ENCODE measurements at places on chromosomes 13 and 19. TPM values are rescaled to one million over a fixed set of nuclear protein-coding genes. Genes with fewer than 3 reads are reported as not detected.

GRCh38 chr13:63287926-63288325 is 1872.3 kb upstream of the PCDH20 start:
- no peaks in the 10 kb centered on the region for H3K27me3 ChIP-seq
- DNase-seq, result no peak
- H3K4me1 ChIP-seq, result no peaks in the 10 kb centered on the region
- no peak overlapping the region for H3K27ac ChIP-seq

- H3K36me3 ChIP-seq, result no peaks in the 10 kb centered on the region
- peaks cover 17% of the 10 kb centered on the region for H3K4me1 ChIP-seq
- H3K4me3 ChIP-seq, result peak overlapping the region; percentile 6
- H3K27ac ChIP-seq, result peak overlapping the region; percentile 47
- DNase-seq, result no peak
Measured at GRCh38 chr13:41780715-41781706, 179.9 kb downstream of the VWA8 start.

DNA sequence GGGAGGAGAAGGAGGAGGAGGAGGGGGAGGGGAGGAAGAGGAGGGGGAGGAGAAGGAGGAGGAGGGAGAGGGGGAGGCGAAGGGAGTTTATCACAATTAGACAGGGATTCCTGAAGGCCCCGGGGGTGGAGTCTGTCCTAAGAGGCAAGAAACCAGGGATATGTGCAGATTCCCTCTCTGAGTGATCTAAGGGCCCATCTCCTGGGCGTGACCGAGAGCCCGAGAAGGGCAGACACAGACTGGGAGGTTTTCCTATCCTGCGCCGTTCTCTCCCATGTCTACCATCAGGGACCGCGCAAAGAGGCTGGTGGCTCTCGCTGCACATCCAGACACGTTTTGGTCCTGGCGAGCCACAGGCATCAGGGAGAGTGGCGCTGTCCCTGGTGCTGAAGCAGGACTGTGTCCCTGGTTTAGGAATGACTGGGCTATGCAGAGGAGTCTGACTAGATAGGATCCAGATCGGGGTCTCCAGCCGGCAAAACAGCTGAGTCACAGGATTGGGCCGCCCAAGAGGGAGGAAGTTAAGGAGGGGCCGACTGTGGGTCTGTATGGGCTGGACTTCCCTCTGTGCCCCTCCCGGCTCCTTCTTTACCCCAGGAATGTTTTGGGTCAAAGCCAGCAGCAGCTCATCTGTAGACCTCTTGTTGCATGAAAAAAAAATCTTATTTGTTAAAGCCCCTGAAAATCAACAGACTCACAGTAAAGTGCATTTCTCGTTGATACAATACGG is 17.9 kb upstream of the ZNF175 start:
- DNase-seq, result no peak
- no peaks in the 10 kb centered on the region for H3K36me3 ChIP-seq
- no peak overlapping the region for H3K27ac ChIP-seq
- no peaks in the 10 kb centered on the region for H3K4me1 ChIP-seq
- H3K4me3 ChIP-seq, result no peak overlapping the region
- peaks cover 63% of the 10 kb centered on the region for H3K27me3 ChIP-seq

GRCh38 chr13:29301027-29301426 is 294.5 kb downstream of the SLC7A1 start:
- no peak for DNase-seq
- no peaks in the 10 kb centered on the region for H3K4me1 ChIP-seq
- H3K27ac ChIP-seq, result no peak overlapping the region
- H3K36me3 ChIP-seq, result no peaks in the 10 kb centered on the region
- no peak overlapping the region for H3K4me3 ChIP-seq
- H3K27me3 ChIP-seq, result no peaks in the 10 kb centered on the region

DNA sequence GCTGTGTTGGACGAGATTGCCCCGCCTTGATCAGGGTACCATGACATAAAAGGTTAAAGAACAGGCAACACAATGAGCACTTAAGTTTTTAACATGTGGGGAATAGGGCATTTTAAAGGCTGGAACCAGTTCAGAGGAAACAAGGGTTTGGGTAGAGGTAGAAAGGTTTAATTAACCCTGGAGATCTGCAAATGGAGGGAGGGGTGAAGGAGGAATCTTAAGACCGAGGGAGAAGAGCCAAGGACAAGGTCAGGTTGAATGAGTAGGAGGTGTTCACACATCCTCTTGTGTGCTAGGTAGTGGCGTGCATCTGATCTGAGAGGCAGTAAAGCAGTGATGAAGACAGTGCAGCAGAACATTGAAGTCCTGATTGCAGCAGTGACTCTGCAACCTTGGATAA is 28.5 kb downstream of the SKA3 start:
- H3K27me3 ChIP-seq, result no peaks in the 10 kb centered on the region
- H3K4me1 ChIP-seq, result peaks cover 30% of the 10 kb centered on the region
- H3K36me3 ChIP-seq, result peaks cover 13% of the 10 kb centered on the region
- no peak for DNase-seq

LRP3 gene
- 74.5 TPM for total RNA-seq

- H3K27ac ChIP-seq, result no peak overlapping the region
- peaks cover 4% of the 10 kb centered on the region for H3K36me3 ChIP-seq
- H3K4me3 ChIP-seq, result peak overlapping the region; percentile 67
- peaks cover 11% of the 10 kb centered on the region for H3K4me1 ChIP-seq
- DNase-seq, result no peak
Measured at GRCh38 chr19:9407827-9408226, 27.5 kb downstream of the ZNF266 start.

DNA sequence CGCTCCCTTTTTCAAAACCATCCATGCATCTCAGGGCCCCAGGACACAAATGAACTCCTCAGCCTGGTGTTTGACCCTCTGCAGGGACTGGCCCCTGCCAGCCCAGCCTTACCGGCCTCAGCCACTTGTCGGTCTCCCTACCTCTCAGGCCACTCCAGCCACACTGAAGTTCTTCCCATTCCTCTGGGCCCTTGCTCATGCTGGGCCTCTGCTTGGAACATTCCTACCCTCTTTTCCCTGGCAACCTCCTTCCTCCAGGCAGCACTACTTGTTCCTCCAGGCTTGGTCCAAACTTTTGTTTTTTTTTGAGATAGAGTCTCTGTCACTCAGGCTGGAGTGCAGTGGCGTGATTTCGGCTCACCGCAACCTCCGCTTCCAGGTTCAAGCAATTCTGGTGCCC is 7.6 kb upstream of the EGLN2 start:
- no peak for DNase-seq
- H3K4me1 ChIP-seq, result no peaks in the 10 kb centered on the region
- no peak overlapping the region for H3K4me3 ChIP-seq
- H3K36me3 ChIP-seq, result peaks cover 65% of the 10 kb centered on the region

DNA sequence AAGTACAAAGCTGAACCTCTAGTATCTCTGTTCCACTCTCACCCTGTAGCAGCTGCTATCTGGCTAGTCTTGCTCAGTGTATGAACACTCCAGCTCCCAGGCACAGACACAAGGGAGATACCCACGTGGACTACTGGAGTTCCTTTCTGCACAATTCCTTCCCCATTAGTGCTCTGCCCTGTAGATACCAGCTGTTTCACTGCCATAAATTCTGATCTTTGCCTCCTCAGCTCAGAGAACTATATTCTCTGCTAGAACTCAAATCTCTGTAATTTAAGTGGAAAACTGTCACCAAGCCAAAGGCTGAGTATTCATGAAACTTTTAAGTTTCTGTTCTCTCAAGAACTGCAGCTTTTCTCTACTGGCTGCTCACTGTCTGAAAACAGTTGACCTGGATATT is 273.7 kb downstream of the DIAPH3 start:
- no peaks in the 10 kb centered on the region for H3K4me1 ChIP-seq
- no peak overlapping the region for H3K4me3 ChIP-seq
- no peaks in the 10 kb centered on the region for H3K27me3 ChIP-seq
- H3K27ac ChIP-seq, result no peak overlapping the region
- DNase-seq, result no peak

ZNF582 gene
- 5.5 TPM for total RNA-seq

FLT3LG gene
- 11.5 TPM for total RNA-seq

DNA sequence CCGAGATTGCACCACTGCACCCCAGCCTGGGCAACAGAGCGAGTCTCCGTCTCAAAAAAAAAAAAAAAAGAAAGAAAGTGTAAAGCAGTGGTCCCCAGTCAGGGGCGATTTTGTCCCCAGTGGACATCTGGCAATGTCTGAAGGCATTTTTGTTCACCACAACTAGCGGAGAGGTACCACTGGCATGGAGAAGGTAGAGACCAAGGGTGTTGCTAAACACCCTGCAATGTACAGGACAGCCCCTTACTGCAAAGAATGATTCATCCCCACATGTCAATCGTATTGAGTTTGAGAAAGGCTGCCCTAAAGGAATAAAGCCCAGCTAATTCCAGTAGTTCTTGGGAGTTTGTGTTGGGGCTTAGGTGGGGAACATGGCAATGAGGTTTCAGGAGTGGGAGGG is 38.7 kb downstream of the CYP4F2 start:
- H3K4me1 ChIP-seq, result no peaks in the 10 kb centered on the region
- H3K36me3 ChIP-seq, result no peaks in the 10 kb centered on the region
- H3K4me3 ChIP-seq, result no peak overlapping the region

TDRD3 gene
- total RNA-seq, result 35.3 TPM

BCKDHA gene
- total RNA-seq, result 75.2 TPM

TMPRSS9 gene
- total RNA-seq, result not detected

DNA sequence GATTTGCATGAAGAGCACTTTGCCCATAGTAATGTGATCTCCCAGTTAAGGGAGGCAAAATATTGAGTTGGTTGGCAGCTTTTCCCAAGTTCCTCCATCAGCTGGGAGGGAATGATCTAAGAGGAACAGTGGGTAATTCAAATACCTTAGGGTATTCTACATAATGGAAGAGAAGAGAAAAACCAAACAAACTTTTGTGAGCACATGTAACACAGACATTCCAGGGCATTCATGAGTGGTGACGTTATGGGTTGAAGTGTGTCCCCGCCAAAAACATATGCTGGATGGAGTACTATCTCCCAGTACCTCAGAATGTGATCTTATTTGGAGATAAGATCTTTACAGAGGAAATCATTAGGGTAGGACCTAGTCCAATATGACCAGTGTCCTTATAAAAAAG is 220.1 kb downstream of the FOXO1 start:
- no peaks in the 10 kb centered on the region for H3K27me3 ChIP-seq
- H3K4me1 ChIP-seq, result peaks cover 20% of the 10 kb centered on the region
- no peak for DNase-seq
- no peaks in the 10 kb centered on the region for H3K36me3 ChIP-seq
- no peak overlapping the region for H3K27ac ChIP-seq

DNA sequence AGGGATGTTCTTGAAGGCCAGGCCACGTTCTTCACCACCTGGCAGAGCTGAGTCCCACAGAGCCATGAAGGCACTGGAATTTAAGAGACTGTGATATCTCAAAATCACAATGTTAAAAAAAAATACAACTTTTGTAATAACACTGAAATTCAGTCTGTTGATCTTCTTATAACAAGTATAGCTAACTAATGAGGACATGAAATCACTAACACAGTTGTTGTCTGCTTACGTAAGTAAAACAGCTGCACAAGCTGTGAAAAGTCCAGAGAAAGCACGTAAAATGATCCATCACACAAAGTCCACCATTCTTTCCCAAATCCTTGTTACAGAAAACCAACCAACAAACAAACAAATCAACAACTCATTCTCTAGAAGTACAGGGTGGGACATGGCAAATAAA is 32.9 kb downstream of the FLT3 start:
- no peak overlapping the region for H3K27ac ChIP-seq
- no peak overlapping the region for H3K4me3 ChIP-seq
- no peak for DNase-seq
- H3K27me3 ChIP-seq, result no peaks in the 10 kb centered on the region
- H3K36me3 ChIP-seq, result no peaks in the 10 kb centered on the region

GRCh38 chr19:11265177-11265784 is 3.0 kb upstream of the DOCK6 start:
- no peak overlapping the region for H3K4me3 ChIP-seq
- DNase-seq, result no peak
- H3K27ac ChIP-seq, result peak overlapping the region; percentile 52
- no peaks in the 10 kb centered on the region for H3K27me3 ChIP-seq
- no peaks in the 10 kb centered on the region for H3K36me3 ChIP-seq
- peaks cover 53% of the 10 kb centered on the region for H3K4me1 ChIP-seq

DNA sequence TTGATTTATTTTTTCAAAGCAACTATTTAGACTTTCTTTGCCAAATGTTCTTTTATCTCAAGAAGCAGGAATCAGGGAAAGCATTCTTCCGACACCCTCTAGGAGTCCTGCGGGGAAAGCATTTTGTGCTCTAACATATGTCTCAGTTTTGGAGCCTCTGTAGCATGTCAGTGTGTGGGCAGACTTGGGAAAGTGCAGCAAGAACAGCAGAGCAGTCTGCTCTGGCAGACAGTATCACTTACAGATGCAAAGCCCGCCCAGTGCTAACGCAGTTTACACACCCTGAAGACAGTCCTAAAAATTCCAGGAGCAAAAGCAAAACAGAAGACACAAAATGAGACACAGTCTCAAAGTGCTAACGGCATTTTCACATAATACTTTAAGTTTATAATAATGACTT is 393.5 kb downstream of the KLF12 start:
- H3K36me3 ChIP-seq, result no peaks in the 10 kb centered on the region
- H3K27me3 ChIP-seq, result no peaks in the 10 kb centered on the region
- peaks cover 21% of the 10 kb centered on the region for H3K4me1 ChIP-seq
- H3K27ac ChIP-seq, result peak overlapping the region; percentile 36
- peak overlapping the region; percentile 28 for H3K4me3 ChIP-seq

ELANE gene
- total RNA-seq, result 1.7 TPM

DNA sequence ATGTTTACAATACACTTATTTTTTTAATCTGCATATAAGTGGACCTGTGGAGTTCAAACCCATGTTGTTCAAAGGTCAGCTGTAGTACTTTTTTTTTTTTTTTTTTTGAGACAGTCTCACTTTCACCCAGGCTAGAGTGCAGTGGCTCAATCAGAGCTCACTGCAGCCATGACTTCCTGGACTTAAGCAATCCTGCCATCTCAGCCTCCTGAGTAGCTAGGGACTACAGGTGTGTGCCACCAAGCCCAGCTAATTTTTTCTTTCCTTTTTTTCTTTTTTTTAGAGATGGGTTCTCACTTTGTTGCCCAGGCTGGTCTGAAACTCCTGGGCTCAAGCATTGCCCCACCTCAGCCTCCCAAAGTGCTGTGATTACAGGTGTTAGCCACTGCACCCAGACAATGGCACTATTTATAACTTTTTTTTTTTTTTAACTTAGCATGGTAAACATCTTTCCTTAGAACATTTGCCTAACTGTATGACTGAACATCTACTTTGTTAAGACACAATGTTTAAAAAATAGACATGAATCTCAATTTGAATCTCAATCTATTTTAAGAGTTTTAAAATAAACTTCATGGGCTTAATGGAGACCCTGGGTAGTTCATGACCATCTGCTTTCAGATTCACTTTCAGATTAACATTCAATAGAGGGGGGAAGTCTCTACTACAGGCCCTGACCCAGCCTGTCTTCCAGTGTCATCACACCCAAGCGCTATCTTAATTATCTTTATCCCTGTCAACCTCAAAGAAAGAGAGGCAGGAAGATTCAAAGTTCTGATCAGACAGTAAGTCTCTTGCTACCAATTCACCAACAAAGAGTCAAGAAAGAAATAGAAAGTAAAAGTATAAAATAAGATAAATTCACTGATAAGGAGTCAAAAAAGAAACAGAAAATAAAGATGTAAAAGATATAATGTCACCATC is 97.7 kb upstream of the DOCK9 start:
- H3K4me1 ChIP-seq, result peaks cover 54% of the 10 kb centered on the region
- DNase-seq, result no peak
- no peak overlapping the region for H3K4me3 ChIP-seq
- no peaks in the 10 kb centered on the region for H3K27me3 ChIP-seq
- H3K36me3 ChIP-seq, result peaks cover 8% of the 10 kb centered on the region

- peak overlapping the region; percentile 80 for H3K27ac ChIP-seq
- peak overlapping the region; percentile 83 for H3K4me3 ChIP-seq
- H3K27me3 ChIP-seq, result no peaks in the 10 kb centered on the region
- DNase-seq, result no peak
- peaks cover 26% of the 10 kb centered on the region for H3K4me1 ChIP-seq
Measured at GRCh38 chr19:52735734-52736133, 890 bp upstream of the ZNF611 start.

Data from esophagus muscularis mucosa (tissue), 4 donors.